ENCODE measurements at places on chromosomes 3 and 15.

GRCh38 chr3:58018892-58019742 is 10.9 kb downstream of the FLNB start:
- DNase-seq: no peak

GRCh38 chr3:85483986-85484385 is 525.2 kb downstream of the CADM2 start:
- no peak for DNase-seq

- peak; percentile 14 for DNase-seq
Measured at GRCh38 chr3:63344661-63345060, 66.6 kb downstream of the SYNPR start.

DNA sequence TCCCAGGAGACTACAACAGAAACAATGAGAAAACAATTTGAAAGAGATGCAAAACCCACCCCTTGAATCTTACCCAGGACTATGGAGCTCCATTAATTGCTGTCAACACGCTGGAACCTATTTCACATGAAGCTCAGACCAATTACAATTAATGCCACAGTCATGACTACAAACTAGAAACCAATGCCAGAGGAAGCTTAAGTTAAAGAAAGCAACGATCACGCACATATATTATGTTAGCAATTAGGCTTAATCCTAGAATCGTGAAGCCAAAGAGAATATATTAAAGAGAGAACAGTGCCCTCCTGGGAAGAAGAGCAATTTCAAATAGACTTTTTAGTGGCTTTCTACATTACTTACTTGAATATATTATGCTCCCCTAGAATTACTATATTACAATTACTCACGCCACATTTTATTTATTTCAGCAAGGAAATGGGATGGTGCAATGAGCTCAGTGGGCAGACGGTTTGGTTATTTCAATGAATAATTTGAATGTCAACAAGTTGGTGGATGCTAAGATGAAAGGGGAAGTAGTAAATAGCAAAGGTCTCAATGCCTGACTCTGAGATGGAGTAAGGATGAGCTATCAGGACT is 125.5 kb downstream of the GREM1 start:
- DNase-seq: no peak

DNA sequence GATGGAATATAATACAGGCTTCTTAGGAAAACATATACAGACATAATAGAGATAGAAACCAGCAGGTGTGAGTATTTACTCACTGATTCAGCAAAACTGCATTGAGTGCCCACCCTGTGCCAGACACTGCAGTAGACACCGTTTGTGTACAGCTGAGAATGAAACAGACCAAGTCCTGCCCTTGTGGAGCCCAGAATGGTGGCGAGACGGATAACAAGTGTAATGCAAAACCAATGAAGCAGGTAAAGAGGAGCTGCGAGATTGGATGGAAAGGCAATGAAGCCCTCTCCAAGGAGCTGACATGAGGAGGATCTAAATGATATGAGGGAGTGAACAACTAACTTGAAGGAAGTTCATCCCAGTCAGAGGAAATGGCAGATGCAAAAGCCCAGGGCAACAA is 256.4 kb downstream of the MEX3B start:
- no peak for DNase-seq

DNA sequence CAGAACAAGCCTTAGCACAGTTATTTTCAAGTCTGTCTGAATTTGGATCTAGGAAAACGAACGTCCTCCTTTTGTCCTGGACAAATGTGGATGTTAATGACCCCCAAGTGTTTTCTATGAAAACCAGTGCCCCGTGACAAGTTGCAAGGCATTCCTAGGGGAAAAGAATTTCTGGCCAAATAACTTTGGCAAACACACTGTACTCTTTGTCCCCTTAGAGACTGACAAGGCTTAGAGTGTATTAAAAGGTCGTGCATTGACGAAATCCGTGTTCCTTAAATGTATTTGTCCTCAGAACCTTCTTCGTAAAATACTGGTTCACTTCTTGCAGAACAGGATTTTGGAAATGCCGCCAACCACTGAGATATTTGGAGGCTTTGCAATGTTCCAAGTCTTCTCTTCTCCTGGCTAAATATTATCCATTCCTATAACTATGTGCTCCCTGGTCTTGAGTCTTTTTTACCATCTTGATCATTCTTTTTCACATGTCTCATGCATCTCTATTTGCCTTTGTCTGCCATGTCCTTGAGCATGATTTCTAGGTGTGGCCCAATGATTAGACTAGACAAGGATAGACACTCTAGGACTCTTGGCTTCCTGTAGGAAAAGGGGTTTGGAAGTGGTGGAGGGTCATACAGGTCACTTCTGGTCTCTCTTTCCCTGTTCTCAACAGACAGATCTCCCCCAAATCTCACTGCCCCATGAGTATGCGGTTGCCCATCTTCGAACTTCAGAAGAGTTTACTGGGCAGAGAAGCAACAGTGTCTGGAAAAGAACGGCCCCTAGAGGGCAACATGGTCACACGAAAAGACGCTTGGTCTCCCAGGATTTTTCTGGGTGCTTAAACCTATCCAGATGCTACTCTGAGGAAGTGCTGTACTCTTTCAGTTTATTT is 117.5 kb downstream of the EDEM1 start:
- DNase-seq: no peak

- no peak for DNase-seq
Measured at GRCh38 chr3:185680231-185680630, 94.1 kb downstream of the SENP2 start.

GRCh38 chr15:62241135-62241770 is 76.2 kb upstream of the C2CD4B start:
- DNase-seq: no peak

- no peak for DNase-seq
Measured at GRCh38 chr15:40498418-40498817, 27.6 kb downstream of the CHST14 start.

DNA sequence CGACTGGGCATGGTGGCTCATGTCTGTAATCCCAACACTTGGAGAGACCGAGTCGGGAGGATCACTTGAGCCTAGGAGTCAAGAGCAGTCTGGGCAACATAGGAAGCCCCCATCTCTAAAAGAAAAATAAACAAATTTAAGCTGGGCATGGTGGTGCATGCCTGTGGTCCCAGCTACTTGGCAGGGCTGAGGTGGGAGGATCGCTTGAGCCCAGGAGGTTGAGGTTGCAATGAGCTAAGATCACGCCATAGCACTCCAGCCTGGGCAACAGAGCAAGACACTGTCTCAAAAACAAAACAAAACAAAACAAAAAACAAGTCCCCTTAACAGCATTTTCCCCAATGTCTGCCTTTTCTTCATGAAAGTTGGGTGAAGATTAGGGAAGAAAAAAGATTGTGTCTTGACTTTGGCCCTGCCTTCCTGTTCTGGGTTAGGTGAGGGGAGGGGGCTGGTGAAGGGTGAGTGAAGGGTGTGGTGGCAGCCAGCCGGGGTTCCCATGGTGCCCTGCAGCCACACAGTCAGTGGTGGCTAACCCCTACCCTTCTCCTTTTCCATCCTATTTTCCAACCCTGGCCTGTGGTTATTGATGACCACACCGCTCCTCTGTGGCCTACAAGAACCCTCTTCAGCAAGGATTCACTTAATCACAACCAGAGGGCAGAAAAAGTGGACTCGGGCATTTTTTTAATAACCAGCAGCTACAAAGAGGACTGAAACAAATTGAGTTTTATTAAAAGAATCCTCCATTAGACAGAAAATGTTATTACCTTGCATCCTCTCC is 28.4 kb upstream of the SMAD3 start:
- DNase-seq: no peak

DNA sequence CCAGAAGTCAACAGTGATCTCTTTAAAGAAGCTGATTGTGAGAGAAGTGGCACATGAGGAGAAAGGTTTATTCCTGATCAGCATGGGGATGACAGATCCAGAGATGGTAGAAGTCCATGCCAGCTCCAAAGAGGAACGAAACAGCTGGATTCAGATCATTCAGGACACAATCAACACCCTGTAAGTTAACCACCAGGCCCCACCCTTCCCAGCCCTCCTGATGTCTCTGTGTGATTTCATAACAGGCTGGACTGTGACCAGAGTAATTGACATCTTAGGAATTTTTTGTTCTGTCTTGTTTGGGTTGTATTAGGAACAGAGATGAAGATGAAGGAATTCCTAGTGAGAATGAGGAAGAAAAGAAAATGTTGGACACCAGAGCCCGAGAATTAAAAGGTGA is 67.7 kb downstream of the KLHL25 start:
- DNase-seq: no peak

- no peak for DNase-seq
Measured at GRCh38 chr15:77550301-77551251, 82.1 kb downstream of the LINGO1 start.

GRCh38 chr3:118088696-118089095 is 946.0 kb downstream of the IGSF11 start:
- no peak for DNase-seq

GRCh38 chr3:2655229-2655701 is 454.9 kb downstream of the IL5RA start:
- no peak for DNase-seq

DNA sequence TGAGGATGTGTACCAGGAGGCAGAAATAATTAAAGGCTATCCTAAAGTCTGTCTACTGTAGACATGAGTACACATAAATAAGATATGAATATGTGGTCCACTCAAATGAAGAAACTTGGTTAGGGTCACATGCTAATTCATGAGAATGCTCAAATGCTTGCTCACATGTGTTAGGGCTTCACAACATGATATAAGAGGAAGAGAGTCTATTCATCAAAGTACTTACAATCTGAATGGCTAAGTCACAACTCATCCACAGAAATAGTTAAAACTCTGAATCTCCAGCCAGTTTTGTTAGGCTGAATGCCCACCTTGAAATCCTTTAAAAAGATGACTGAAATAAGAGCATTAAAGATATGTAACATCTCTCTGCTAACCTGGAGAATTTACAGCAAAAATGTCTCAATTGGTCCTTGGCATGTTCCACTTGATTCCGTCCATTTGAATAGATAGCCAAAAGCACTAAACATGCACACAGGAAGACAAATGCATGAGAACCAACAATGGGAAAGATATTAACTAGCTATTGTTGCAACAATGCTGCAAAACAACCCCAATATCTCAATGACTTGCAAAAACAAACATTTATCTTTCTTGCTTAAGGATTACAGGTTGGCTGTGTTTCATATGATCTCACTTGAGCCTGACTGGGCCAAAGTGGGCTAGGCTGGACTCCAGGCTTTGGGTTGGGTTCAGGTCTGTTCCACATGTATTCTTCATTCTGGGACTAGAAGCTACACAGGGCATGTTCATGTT is 10.6 kb upstream of the TBC1D5 start:
- DNase-seq: no peak

GRCh38 chr15:83813682-83814081 is 159.8 kb downstream of the ADAMTSL3 start:
- no peak for DNase-seq

DNA sequence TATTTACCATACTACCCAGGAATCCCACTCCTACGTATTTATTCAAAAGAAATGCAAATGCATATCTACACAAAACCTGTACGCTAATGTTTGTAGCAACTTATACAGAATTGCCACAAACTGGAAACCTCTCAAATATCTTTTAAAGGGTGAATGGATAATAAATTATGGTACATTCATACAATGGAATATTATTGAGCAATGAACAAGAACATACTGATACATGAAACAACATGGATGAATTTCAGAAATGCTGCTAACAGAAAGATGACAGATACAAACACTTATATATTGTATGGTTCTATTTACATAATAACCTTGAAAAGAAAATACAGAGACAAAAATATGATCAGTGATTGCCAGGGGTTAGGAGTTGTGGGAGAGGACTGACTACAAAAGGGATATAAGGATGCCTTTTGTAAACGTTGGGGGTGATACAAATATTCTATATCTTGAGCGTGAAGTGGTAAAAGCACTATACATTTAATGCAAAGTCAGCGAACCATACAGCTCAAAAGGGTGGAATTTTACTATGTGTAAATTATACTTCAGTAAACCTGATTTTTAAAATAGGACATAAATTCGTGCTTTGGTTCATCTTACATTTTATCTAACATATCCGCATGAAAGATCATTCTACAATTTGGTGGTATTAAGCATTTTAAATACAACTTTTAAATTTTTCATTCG is 55.0 kb upstream of the FOXB1 start:
- DNase-seq: no peak

All from NCI-H748 treated with DMSO at 0.1 percent for 48 hours (cell line).